ENCODE measurements at places on chromosomes 1 and 21.

DNA sequence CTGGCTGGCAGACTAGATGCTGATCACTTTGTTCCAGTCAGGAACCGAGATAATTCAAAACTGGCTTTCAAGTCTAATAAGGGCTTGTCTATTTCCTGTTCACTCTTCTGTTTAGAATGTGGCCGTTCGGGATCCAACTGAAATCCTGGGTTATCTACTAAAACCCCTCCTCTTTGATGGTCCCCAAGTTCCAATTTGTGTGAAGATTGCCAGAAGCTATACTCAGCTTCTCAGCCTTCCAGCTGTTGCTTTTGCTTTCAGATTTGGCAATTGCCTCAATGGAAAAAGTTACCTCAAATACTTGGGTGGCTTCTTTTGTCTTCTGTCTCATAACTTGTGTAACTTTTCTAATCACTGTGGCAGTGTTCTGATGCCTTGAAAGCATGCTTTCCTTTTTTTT, 43.7 kb downstream of the BTBD8 start:
- no peak for DNase-seq

GRCh38 chr1:184389446-184389845, 2.6 kb downstream of the C1orf21 start:
- no peak for DNase-seq

DNA sequence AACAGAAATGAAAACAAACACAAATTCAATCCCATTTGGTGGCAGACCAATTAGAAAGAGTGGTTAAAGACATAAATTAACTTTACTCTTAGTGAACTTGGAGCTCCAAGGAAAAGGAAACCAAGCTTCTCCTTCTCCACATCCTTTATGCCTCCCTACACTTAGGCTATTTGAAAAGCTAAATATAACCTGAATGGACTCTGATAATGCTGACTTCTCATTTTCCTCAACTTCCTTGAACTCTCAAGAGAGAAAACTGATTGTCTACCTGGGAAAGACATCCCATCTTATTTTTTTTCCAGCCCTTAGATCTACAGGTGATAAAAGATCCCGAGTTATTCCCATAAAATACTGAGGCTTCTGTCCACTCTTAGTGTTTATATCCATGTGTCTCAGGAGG, 178.4 kb upstream of the SPAG17 start:
- DNase-seq = no peak

- no peak for DNase-seq
Measured at GRCh38 chr1:221884821-221885220, 142.9 kb upstream of the DUSP10 start.

DNA sequence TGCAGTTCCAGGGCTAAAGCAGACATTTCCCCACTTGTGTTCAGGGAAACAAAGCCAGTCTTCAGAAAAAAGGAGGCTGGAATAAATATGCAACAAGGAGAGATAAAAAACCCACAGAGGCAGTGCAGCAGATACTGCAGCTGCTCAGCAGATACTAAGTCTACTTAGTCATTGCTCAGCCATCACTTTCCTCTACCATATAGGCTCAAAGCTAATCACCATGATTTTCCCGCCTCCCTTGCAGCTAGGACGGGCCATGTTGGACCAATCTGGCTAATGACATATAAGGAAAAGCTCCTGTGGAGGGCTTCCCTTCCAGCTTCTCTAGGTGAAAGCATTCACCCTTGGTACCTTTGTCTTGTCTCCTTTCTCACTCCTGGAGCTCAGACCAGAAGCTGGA, 10.0 kb upstream of the EFHD2 start:
- DNase-seq = no peak

- DNase-seq = no peak
Measured at GRCh38 chr21:25657140-25657539, 18.1 kb downstream of the JAM2 start.

- DNase-seq = no peak
Measured at GRCh38 chr1:56133522-56134472, 445.6 kb downstream of the PLPP3 start.

GRCh38 chr1:30123896-30124295, 599.5 kb downstream of the MATN1 start:
- DNase-seq = no peak

GRCh38 chr1:77413541-77414335, 131.9 kb downstream of the AK5 start:
- DNase-seq = no peak

- DNase-seq = no peak
Measured at GRCh38 chr1:72100771-72101170, 181.6 kb downstream of the NEGR1 start.

Data from activated gamma-delta T cell (primary cell).